Activated naive CD8-positive, alpha-beta T cell treated with anti-CD3 and anti-CD28 coated beads, Interleukin-2, amount 10 ng/mL, durations not matched to agents 7 days and 5 days (primary cell): ENCODE measurements at places on chromosomes 4 and X. TPM values are rescaled to one million over a fixed set of nuclear protein-coding genes. Genes with fewer than 3 reads are reported as not detected.

DNA sequence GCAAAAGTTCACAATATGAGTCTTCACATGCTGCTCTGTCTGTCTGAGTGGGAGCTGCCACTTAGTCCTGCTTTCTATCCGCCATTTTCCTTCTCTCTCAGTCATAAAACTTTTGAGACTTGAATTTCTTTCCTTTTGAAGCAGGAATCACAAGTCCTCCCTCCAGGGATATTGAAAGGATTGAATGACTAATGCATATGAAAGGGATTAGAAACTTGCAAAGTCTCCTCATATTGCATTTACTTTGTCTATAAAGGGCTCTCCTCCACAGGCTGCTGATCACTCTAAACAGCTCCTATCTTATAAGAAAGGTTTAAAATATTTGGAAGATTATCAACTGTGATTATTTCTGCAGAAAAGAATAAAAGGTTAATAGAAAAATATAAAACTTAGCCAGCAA is 879.1 kb downstream of the ARAP2 start:
- no peaks in the 10 kb centered on the region for H3K4me1 ChIP-seq
- no peak overlapping the region for H3K27ac ChIP-seq
- DNase-seq: no peak
- H3K36me3 ChIP-seq: no peaks in the 10 kb centered on the region

Gene CXXC4
- total RNA-seq: 0.06 TPM

GRCh38 chr4:181962321-181962720 is 280.9 kb upstream of the TENM3 start:
- no peaks in the 10 kb centered on the region for H3K36me3 ChIP-seq
- DNase-seq: no peak
- no peak overlapping the region for H3K4me3 ChIP-seq

DNA sequence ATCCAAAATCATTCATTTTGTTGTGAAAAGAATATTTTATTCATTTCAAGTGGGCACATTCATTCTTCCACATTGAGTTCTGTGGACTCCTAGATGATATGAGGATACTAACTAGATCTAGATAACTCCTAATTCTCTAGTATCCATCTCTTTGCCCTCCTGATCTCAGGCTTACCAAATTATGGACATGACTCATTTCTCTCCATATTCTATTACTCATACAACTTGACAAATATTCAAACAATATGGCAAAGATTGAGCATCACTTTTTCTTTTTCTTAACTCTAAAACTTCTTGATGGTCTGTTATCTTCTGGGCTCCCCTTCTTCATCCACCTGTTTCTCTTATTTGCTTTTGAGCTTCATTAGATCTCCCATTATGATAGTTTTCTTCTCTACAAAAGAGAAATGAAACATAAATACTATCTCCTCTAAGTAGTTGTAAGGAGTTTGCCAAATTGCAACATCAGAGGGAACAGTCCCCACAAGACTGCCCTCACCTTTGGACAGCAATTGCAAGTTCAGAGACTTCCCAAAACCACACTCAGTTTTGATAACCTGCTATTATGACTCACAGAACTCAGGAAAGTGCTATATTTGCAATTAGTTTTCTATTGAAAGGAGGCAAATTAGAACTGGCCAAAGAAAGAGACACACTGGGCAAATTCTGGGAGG is 422.9 kb downstream of the SPRY1 start:
- no peak overlapping the region for H3K27ac ChIP-seq
- peaks cover 4% of the 10 kb centered on the region for H3K27me3 ChIP-seq
- DNase-seq: no peak
- H3K4me1 ChIP-seq: no peaks in the 10 kb centered on the region

DNA sequence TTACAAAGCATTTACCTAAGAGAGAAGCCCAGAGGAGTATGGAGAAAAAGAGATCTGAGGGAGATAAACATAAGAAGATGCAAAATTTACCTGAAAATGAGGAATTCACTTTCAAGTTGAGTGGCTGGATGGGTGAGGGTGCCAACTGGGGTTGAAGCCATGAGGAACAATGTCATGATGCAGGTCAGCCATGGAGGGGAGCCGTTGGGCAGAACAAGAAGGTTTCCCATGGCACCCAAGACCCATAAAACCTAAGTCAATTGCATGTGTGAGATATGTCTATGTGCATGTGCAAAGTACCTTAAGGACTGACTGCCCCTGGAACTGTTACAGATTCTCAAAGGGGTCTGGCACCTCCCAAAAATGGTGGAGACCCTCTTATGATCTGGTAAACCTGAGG is 46.6 kb upstream of the PRRG1 start:
- DNase-seq: no peak
- no peak overlapping the region for H3K27ac ChIP-seq
- H3K4me1 ChIP-seq: no peaks in the 10 kb centered on the region
- H3K4me3 ChIP-seq: no peak overlapping the region

DNA sequence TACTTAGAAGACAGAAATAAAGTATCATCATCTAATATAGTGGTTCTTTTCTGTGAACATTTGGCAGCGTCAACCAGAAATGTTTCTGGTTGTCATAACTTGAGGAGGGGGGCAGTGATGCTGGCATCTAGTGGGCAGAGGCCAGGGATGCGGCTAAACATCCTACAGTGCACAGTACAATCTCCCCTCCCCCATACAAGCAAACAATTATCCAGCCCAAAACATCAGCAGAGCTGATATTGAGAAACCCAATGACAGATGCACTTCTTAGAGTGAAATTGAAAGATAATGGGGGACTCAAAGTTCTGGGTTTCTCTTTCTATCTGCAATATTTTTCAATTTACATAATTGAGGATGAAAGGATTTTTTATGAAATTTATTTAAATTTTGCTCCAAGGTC is 1.9 kb upstream of the EIF1AX start:
- no peaks in the 10 kb centered on the region for H3K27me3 ChIP-seq
- H3K4me1 ChIP-seq: peaks cover 19% of the 10 kb centered on the region
- H3K27ac ChIP-seq: no peak overlapping the region
- DNase-seq: no peak
- no peak overlapping the region for H3K4me3 ChIP-seq

DNA sequence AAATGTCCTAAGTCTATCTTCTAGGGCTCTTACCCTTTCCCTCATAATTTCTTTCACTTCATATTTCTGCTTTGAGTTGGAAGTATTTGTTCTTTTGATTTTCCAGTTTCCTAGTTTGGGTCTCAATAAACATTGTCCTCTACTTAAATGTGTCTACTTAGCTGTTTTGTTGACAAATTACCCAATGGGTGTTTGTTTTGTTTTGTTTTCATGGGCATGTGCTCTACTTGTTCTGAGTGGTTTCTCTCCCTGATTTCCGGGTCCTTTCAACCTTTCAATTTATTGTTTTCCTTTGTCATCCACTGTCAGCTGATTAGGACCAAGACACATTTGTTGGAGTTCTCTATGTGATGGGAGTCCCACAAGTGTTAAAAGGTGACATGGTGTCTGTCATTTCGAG is 1181.4 kb downstream of the RPA4 start:
- no peaks in the 10 kb centered on the region for H3K4me1 ChIP-seq
- DNase-seq: no peak
- no peaks in the 10 kb centered on the region for H3K36me3 ChIP-seq
- no peaks in the 10 kb centered on the region for H3K27me3 ChIP-seq
- H3K27ac ChIP-seq: no peak overlapping the region

DNA sequence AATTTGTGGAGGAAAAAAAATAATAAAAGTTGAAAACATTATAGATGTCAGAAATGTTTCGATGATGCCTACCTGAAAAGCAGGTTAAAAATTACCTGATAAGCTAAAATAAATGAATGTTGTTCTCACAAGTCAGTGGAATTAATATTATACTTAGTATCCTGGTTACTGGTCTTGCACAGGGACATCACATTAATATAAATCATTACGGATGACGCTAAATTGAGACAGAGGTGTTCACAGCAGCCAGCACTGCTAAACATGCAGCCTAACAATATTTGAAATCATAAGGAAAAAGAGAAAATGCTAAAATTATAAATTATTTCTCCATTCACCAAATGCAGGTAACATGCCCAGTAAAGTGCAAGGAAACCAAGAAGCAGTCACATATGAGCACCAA is 1130.0 kb downstream of the STPG2 start:
- DNase-seq: no peak
- H3K36me3 ChIP-seq: no peaks in the 10 kb centered on the region
- no peak overlapping the region for H3K4me3 ChIP-seq
- H3K4me1 ChIP-seq: no peaks in the 10 kb centered on the region
- no peaks in the 10 kb centered on the region for H3K27me3 ChIP-seq

DNA sequence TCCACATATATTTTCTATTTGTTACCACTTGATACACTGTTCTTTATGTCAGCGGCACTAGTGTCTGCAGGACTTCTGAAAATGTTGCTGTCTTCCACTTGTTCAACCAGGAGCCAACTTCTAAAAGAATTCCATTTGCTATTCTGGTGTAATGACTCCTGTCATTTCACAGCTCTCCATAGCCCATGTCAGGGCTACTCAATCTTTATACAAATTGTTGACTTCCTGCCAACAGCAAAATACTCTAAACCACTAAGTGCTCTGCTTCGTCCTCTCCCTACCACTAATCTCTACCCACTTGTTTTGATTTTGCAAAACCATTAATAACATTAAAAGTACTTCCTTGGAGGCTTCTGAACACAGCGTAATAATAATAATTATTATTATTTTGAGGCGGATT is 7.2 kb downstream of the CTSO start:
- H3K27me3 ChIP-seq: no peaks in the 10 kb centered on the region
- H3K27ac ChIP-seq: no peak overlapping the region
- DNase-seq: no peak

Gene CORIN
- total RNA-seq: 0.39 TPM

DNA sequence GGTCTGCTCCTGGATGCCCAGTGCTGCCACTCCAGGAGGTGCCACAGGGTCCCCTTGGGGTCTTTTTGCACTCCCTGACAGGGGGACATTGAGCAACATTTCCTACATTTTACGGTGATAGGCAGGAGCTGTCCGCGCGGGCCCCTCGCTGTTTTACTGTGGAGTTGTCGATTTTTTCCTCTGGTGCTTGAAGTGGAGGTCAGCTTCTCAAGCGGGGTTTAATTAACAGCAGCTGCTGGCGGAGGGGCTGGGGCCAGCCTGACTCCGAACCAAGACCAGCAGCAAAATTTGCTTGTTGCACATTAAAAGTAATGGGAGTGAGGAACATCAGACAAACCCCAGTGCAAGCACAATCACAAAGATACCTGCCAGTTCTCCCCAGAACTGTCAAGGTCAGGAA is 13.2 kb upstream of the SH3TC1 start:
- no peak overlapping the region for H3K4me3 ChIP-seq
- no peaks in the 10 kb centered on the region for H3K36me3 ChIP-seq
- no peak overlapping the region for H3K27ac ChIP-seq

Gene NAP1L3
- total RNA-seq: 2.7 TPM

DNA sequence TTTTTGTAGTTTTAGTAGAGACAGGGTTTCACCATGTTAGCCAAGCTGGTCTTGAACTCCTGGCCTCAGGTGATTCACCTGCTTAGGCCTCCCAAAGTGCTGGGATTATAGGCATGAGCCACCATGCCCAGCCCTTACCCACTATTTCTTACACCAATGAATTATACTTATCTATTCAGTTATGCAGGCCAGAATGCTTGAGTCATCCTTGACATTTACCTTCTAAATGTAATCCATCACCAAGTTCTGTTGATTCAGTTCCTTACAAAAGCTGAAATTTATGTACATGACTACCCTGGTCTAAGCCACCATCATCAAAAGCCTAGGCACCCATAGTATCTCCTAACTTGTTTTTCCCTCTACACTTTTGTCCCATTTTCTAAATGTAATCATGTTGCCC is 585.7 kb downstream of the IL15 start:
- no peak overlapping the region for H3K4me3 ChIP-seq
- H3K36me3 ChIP-seq: peaks cover 29% of the 10 kb centered on the region
- H3K27me3 ChIP-seq: no peaks in the 10 kb centered on the region
- no peak overlapping the region for H3K27ac ChIP-seq
- peaks cover 2% of the 10 kb centered on the region for H3K4me1 ChIP-seq

GRCh38 chr4:71186566-71187403 is 152.0 kb upstream of the SLC4A4 start:
- no peaks in the 10 kb centered on the region for H3K36me3 ChIP-seq
- H3K4me1 ChIP-seq: peaks cover 30% of the 10 kb centered on the region
- H3K27ac ChIP-seq: peak overlapping the region; percentile 54
- DNase-seq: peak; percentile 67
- peaks cover 63% of the 10 kb centered on the region for H3K27me3 ChIP-seq
- H3K4me3 ChIP-seq: peak overlapping the region; percentile 90

- H3K27ac ChIP-seq: no peak overlapping the region
- DNase-seq: no peak
Observed at GRCh38 chr4:153233761-153234371, 29.6 kb downstream of the TRIM2 start.

Gene NAP1L2
- 5.5 TPM for total RNA-seq

Gene DIPK2B
- total RNA-seq: not detected

- no peaks in the 10 kb centered on the region for H3K27me3 ChIP-seq
- no peaks in the 10 kb centered on the region for H3K36me3 ChIP-seq
- H3K4me1 ChIP-seq: no peaks in the 10 kb centered on the region
Observed at GRCh38 chr4:16472537-16472936, 246.3 kb upstream of the TAPT1 start.

Gene USP26
- total RNA-seq: not detected

DNA sequence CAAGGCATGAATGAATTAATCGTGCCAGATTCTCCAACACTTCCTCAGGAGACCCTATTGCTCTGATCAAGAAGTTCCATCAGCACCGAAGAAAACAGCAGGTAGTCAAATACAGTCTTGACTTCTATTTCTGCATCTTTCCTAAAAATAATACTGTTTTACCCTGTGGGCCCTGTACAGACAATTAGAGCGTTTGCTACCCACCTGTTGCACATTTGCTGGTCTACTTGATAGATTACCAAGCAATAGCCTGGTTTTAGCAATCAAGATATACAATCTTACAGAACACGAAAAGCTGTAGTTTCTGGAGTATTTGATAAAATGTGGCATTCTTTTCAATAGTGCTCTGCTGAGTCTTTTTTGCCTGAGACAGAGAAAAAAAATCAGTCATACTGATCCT is 12.3 kb downstream of the GPR174 start:
- peaks cover 35% of the 10 kb centered on the region for H3K36me3 ChIP-seq
- peak overlapping the region; percentile 80 for H3K4me3 ChIP-seq
- H3K27ac ChIP-seq: peak overlapping the region; percentile 86
- peaks cover 61% of the 10 kb centered on the region for H3K4me1 ChIP-seq
- DNase-seq: no peak

- peaks cover 4% of the 10 kb centered on the region for H3K36me3 ChIP-seq
- H3K27me3 ChIP-seq: no peaks in the 10 kb centered on the region
- no peak overlapping the region for H3K4me3 ChIP-seq
- DNase-seq: no peak
- no peak overlapping the region for H3K27ac ChIP-seq
Observed at GRCh38 chr4:142818476-142818875, 27.6 kb downstream of the INPP4B start.

Gene SMIM10L2A
- 2.0 TPM for total RNA-seq

Gene PITX2
- not detected for total RNA-seq

GRCh38 chr4:108787724-108788123 is 24.9 kb upstream of the ETNPPL start:
- no peaks in the 10 kb centered on the region for H3K4me1 ChIP-seq
- no peak overlapping the region for H3K27ac ChIP-seq
- no peak for DNase-seq

- H3K4me1 ChIP-seq: no peaks in the 10 kb centered on the region
- H3K4me3 ChIP-seq: no peak overlapping the region
- H3K27me3 ChIP-seq: peaks cover 5% of the 10 kb centered on the region
- no peaks in the 10 kb centered on the region for H3K36me3 ChIP-seq
- H3K27ac ChIP-seq: no peak overlapping the region
Observed at GRCh38 chr4:129254526-129254925, 158.6 kb downstream of the C4orf33 start.

Gene EDA
- 0.94 TPM for total RNA-seq

GRCh38 chr4:73816814-73817213 is 19.7 kb upstream of the CXCL6 start:
- no peaks in the 10 kb centered on the region for H3K27me3 ChIP-seq
- H3K4me3 ChIP-seq: no peak overlapping the region
- no peak for DNase-seq
- H3K4me1 ChIP-seq: no peaks in the 10 kb centered on the region
- no peaks in the 10 kb centered on the region for H3K36me3 ChIP-seq
